Gastroesophageal sphincter (tissue), 4 donors: ENCODE measurements at places on chromosomes 1 and 21.

- ATAC-seq, result no peak
These were observed 621.0 kb upstream of the CXADR start for GRCh38 chr21:16891821-16892220.

DNA sequence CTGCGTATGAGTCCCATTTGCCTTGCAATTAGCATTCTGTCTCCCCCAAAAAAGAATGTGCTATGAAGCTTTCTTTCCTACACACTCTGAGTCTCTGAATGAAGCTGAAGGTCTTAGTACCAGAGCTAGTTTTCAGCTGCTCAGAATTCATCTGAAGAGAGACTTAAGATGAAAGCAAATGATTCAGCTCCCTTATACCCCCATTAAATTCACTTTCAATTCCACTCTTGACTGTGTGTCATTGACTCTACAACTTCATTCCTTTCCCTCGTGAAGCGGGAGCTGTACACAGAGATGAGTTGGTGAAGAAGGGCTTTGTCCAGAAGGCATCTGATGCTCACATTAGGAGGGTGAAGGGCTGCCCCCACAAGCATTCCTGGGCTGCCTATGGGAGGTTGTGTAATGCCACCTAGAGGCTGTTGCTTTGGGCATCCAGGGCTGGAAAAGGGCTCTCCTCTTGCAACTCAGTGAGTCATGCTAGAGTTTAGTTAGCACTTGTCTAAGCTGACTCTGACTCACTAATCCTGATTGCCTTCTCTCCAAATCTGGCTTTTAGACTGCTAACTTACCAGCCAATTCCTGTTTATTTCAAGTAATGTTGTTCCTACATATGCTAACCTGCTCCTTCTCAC is 1.8 kb downstream of the SPRR1B start:
- ATAC-seq, result no peak

DNA sequence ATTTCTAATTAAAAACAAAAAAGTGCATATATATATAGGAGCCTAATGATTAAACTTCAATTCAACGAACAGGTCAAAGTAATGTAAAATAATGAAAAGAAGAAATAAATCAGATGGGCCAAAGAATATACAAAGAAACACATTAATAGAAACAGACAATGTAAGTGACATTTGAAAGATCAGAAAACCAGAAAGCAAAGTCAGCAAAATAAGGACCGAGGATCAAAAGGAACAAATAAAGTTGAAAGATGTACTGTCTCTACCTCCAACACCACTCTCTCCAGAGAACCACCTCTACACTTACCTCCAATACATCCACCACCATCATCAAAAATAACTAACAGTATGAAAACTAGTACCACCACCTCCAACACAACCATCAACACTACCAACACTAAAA is 1226.3 kb upstream of the NCAM2 start:
- no peak for ATAC-seq

GRCh38 chr1:68799096-68799495 is 302.2 kb upstream of the DEPDC1 start:
- ATAC-seq, result no peak

GRCh38 chr1:29415156-29415830 is 179.0 kb downstream of the PTPRU start:
- no peak for ATAC-seq

DNA sequence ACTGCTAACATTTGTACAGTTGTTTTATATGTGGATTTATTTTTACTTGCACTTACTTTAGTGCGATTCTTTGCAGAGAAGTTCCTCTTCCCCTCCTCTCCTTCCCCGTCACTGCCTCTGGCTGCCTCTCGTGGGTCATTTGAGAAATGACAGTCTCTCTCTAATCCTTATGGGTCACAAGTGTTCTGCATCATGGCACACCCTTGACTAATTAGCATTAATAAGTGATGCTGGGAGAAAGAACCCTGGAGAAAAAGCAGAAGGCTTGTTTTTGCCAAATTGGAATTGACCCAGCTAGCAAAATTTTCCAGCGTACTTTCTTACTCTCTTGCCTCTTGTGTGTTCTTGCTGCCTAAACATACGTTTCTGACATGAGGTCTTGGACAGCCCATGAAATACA is 301.2 kb downstream of the DUSP10 start:
- ATAC-seq, result peak; percentile 77

- no peak for ATAC-seq
These were observed 268.1 kb downstream of the GRIK1 start for GRCh38 chr21:29671728-29672127.

GRCh38 chr1:56617141-56617540 is 28.0 kb upstream of the PRKAA2 start:
- ATAC-seq, result no peak

GRCh38 chr1:7745783-7746182 is 25.3 kb upstream of the VAMP3 start:
- ATAC-seq, result no peak
